ENCODE measurements at places on chromosomes 4 and X. TPM values are rescaled to one million over a fixed set of nuclear protein-coding genes. Genes with fewer than 3 reads are reported as not detected.

DNA sequence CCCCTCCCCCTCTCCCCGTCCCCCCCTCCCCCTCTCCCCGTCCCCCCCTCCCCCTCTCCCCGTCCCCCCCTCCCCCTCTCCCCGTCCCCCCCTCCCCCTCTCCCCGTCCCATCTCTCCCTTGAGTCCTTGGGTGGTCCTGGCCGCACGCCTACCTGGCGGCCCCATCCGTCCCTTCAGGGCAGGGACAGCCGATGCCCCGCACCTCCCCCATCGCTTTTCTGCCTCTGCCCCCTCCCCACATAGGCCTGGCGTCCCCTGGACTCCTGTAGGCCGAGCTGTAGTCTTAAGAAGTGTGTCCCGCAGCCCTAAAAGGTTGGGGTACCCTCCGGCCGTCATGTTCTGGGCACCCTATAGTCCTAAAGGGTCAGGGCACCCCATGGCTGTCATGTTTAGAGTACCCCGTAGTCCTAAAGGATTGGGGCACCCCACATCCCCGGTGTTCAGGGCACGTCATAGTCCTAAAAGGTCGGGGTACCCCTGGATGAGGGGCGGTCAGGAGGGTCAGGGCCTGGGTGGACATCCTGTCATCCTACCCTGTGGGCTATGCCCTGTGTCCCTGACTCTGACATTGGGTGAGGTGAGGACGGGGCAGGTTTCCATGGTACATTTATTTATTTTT lies 10.8 kb upstream of the GTPBP6 start:
- no peak for DNase-seq

SSX2 gene
- not detected for total RNA-seq

DNA sequence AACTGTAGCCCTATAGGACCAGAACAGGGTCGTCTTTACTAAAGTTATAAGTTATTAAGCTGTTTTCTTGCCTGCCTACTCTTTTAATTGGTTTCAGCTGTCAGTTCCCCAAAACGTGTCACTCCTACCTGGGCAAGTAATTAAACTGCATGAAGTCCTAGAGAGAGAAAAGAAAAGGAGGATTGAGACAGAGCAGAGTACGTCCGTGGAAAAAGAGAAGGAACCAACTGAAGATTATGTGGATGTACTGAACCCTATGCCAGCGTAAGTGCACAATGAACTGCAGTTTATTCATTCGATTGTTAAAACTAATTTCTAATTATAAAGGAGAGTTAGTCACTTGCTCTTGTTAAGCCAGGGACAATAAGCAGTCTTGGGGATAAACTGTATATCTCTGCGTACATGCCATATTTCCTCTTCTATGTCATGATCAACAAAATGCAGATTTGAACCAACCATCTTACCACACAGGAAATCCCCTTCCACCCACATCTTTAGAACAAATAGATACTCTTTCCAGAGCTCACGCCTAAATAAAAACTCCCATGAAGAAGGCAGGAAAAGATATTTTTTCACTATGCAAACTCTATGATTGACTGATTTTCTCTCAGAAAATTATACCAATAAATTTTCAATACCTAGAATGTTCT lies 22.8 kb downstream of the STAP1 start:
- DNase-seq, result no peak

DNA sequence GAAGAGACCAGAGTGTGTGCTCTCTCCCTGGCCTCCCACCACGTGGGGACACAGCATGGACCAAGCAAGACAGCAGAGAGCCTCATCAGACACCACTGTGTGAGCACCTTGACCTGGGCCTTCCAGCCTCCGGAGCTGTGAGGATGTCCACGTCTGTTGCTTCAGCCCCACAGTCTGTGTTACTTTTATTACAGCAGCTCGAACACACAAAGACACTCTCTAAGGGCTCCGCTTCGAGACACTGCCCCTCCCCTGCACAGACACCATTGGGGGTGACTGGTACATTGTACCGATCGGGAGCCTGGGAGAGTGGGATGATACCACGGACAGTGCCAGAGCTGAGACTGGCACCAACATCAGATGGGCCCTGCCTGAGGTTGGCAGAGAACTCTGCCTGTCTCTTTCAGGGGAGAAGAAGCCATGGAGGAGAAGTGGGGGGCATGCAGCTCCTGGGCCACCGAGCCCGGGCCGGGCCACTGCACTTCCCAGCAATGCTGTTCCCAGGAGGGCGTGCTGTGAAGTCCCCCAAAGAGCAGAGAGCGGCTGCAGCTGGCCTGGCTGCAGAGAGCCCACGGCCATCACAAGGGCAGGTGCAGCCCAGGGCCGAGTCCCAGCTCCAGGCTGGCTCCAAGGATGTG lies 48.1 kb upstream of the HMX1 start:
- no peak for DNase-seq

GRCh38 chrX:116198235-116198634 lies 27.7 kb downstream of the AGTR2 start:
- no peak for DNase-seq

Data from renal cortical epithelial cell (primary cell).